ENCODE measurements at places on chromosomes 12 and 14. TPM values are rescaled to one million over a fixed set of nuclear protein-coding genes. Genes with fewer than 3 reads are reported as not detected.

The PPP4R4 gene
- total RNA-seq: 0.15 TPM

The TSPAN8 gene
- total RNA-seq: not detected

The KRT74 gene
- not detected for total RNA-seq

The TDP1 gene
- 59.4 TPM for total RNA-seq

The CARMIL3 gene
- total RNA-seq: 0.52 TPM

The TMEM119 gene
- total RNA-seq: 5.9 TPM

The TRPV4 gene
- total RNA-seq: not detected

The CCDC38 gene
- not detected for total RNA-seq

The KRT82 gene
- total RNA-seq: not detected

The SYNDIG1L gene
- total RNA-seq: not detected

The HOXC12 gene
- not detected for total RNA-seq

The TUBA1B gene
- 174 TPM for total RNA-seq

The OTX2 gene
- not detected for total RNA-seq

The FBXO21 gene
- total RNA-seq: 61.0 TPM

DNA sequence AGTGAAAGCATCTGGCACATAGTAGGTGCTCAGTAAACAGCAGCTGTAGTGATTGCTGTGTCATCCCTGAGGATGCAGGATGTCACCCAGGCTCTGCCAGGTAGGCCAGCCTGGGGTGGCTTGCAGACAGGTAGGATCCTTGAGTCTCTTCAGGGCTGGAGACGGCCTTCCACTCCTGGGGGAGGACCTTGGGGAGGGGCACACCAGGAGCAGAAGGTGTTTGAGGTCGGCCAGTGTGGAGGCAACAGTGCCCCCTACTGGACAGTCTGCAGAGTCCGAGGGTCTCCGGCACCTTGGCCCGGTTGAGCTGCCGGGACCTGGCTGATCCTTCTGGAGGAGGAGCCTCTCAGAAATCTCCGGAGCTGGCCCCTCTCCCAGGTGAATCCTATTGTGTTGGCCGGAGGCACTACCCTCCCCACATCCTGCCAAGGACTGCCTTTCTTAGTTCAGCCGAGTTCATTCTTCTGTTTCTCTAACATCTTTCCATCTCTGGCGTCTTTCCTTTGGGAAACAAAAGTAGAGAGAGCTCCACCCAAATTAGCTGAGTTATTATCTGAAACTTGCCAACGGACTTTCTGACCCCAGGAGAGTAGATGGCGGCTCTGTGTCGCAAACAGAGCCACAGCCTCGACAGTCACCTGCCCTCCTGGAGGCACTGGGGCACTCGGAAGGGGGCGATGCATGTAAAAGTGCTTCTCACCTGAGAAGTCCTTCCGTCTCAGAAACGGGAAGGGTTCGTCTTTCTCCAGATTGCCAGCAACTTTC is 41.8 kb upstream of the CLMN start:
- H3K27ac ChIP-seq: no peak overlapping the region
- no peaks in the 10 kb centered on the region for H3K36me3 ChIP-seq
- no peaks in the 10 kb centered on the region for H3K4me1 ChIP-seq
- DNase-seq: no peak
- no peak overlapping the region for H3K4me3 ChIP-seq

DNA sequence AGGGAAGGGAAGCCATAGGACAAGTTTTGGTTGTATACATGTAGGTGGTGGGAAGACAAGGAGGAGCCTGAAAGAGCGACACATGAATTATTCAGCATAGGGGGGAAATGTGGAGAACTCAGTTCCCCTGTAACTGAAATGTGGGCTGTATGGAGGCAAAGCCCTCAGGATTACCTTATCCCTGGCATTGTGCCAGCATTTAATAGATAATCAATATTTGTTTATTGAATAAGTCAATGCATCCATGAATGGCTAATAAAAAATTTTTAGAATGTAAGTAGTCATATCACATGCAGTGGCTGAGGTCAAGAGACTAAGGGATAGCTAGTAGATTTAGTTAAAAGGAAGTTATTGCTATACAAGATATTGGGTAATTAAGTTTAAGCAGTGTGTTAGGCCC is 232.4 kb downstream of the SNAPC1 start:
- DNase-seq: no peak
- no peak overlapping the region for H3K27ac ChIP-seq
- H3K4me1 ChIP-seq: no peaks in the 10 kb centered on the region
- peaks cover 2% of the 10 kb centered on the region for H3K27me3 ChIP-seq

DNA sequence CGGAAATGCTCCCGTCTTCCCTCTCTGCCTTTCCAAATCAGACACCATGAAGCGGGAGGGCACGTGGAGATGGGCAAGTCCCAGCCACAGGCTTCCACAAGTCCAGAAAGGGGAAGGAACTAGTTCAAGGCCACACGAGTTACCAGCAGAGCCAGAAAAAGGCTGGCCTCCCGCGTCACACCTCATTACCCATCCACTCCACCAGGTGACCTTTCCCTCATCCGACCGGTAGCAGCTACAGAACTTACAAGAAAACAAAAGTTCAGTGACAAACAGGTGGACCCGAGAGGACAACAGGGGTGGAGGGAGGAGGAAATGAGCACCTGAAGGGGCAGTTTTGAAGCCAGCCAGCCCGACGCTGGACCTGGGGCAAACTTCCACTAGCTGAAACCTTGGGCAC is 46.9 kb downstream of the CHGA start:
- H3K4me3 ChIP-seq: no peak overlapping the region
- no peak overlapping the region for H3K27ac ChIP-seq
- no peaks in the 10 kb centered on the region for H3K4me1 ChIP-seq
- H3K27me3 ChIP-seq: no peaks in the 10 kb centered on the region
- H3K36me3 ChIP-seq: no peaks in the 10 kb centered on the region

- DNase-seq: no peak
- no peak overlapping the region for H3K4me3 ChIP-seq
- no peaks in the 10 kb centered on the region for H3K4me1 ChIP-seq
- no peaks in the 10 kb centered on the region for H3K36me3 ChIP-seq
These were observed 289.1 kb downstream of the CACNA1C start for GRCh38 chr12:2341871-2342270.

DNA sequence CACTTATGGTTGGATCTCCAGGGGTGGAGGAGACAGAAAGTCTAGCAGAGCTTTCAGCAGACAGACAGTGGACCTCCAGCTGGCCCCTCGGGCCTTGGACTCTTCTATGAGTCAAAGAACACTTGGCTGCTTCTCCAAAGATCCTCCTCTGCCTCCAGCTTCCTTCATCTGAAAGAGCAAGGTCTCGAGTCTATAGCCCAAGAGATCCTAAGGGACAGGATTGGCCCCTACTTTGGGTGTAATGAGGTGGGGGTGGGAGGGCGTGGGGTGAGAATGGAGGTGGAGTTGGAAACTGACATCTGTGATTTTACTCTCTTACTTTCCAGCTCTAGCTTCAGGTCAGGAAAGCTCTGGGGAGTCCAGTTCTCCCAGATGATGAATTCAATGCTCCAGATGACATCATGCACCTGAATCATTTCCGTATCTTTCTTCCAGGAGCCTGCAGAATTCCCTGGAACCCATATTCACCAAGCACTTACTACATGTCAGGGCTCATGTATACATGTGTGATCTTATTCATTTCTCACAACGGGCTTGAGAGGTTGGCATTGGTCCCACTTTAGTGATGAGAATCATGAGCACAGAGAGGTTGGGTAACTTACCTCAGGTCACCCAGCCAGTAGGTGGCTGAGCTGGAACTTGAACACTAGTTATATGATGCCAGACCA is 10.2 kb upstream of the PGF start:
- no peak overlapping the region for H3K4me3 ChIP-seq
- no peak for DNase-seq
- no peak overlapping the region for H3K27ac ChIP-seq
- H3K4me1 ChIP-seq: no peaks in the 10 kb centered on the region
- H3K27me3 ChIP-seq: peaks cover 5% of the 10 kb centered on the region

GRCh38 chr12:96948782-96949181 is 41.7 kb downstream of the NEDD1 start:
- H3K27me3 ChIP-seq: no peaks in the 10 kb centered on the region
- H3K27ac ChIP-seq: no peak overlapping the region
- DNase-seq: no peak
- H3K36me3 ChIP-seq: peaks cover 79% of the 10 kb centered on the region
- H3K4me1 ChIP-seq: no peaks in the 10 kb centered on the region

DNA sequence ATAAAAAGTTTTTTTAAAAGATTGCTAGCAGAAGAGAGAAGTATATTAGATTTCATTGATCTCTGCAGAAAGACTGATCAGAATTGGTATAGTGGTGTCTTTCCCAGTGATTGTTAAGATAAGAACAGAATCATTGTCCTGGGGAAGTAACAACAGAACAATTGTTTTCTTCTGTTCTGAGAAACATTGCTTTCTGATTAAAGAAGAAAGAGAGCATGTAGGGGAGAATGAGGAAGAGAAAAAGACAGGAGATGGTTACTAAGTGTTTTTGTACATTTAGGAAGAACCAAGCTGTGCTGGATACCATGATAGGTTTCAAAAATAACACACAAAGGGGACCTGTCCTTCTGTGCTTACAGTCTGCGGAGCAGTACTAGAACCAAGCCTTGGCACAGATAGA is 5.0 kb downstream of the USP30 start:
- H3K27me3 ChIP-seq: no peaks in the 10 kb centered on the region
- no peak overlapping the region for H3K27ac ChIP-seq
- peaks cover 15% of the 10 kb centered on the region for H3K4me1 ChIP-seq
- no peak for DNase-seq
- peaks cover 4% of the 10 kb centered on the region for H3K36me3 ChIP-seq
- no peak overlapping the region for H3K4me3 ChIP-seq

- no peaks in the 10 kb centered on the region for H3K27me3 ChIP-seq
- H3K4me1 ChIP-seq: peaks cover 46% of the 10 kb centered on the region
- H3K27ac ChIP-seq: peak overlapping the region; percentile 5
- DNase-seq: no peak
- no peaks in the 10 kb centered on the region for H3K36me3 ChIP-seq
These were observed 2.3 kb downstream of the ETV6 start for GRCh38 chr12:11651785-11652184.

GRCh38 chr14:92658684-92659083 is 89.7 kb downstream of the LGMN start:
- H3K36me3 ChIP-seq: peaks cover 62% of the 10 kb centered on the region
- DNase-seq: no peak
- peaks cover 76% of the 10 kb centered on the region for H3K4me1 ChIP-seq

- DNase-seq: no peak
- H3K27me3 ChIP-seq: no peaks in the 10 kb centered on the region
- H3K36me3 ChIP-seq: peaks cover 24% of the 10 kb centered on the region
- no peaks in the 10 kb centered on the region for H3K4me1 ChIP-seq
- H3K4me3 ChIP-seq: no peak overlapping the region
- no peak overlapping the region for H3K27ac ChIP-seq
These were observed 23.5 kb downstream of the YEATS4 start for GRCh38 chr12:69383074-69383473.

GRCh38 chr12:56581418-56582145 is 48.5 kb downstream of the BAZ2A start:
- no peaks in the 10 kb centered on the region for H3K27me3 ChIP-seq
- H3K4me1 ChIP-seq: peaks cover 15% of the 10 kb centered on the region
- H3K36me3 ChIP-seq: no peaks in the 10 kb centered on the region
- peak overlapping the region; percentile 0 for H3K4me3 ChIP-seq
- DNase-seq: no peak

GRCh38 chr14:89167705-89168104 is 249.3 kb downstream of the FOXN3 start:
- H3K27ac ChIP-seq: no peak overlapping the region
- no peak overlapping the region for H3K4me3 ChIP-seq
- no peak for DNase-seq
- H3K36me3 ChIP-seq: peaks cover 28% of the 10 kb centered on the region
- H3K4me1 ChIP-seq: peaks cover 5% of the 10 kb centered on the region

GRCh38 chr12:122934722-122935121 is 31.5 kb downstream of the ABCB9 start:
- H3K4me1 ChIP-seq: no peaks in the 10 kb centered on the region
- no peak for DNase-seq
- no peak overlapping the region for H3K27ac ChIP-seq
- no peaks in the 10 kb centered on the region for H3K27me3 ChIP-seq

GRCh38 chr12:121719926-121720414 is 7.4 kb downstream of the TMEM120B start:
- no peaks in the 10 kb centered on the region for H3K27me3 ChIP-seq
- no peak overlapping the region for H3K27ac ChIP-seq
- H3K4me1 ChIP-seq: no peaks in the 10 kb centered on the region

DNA sequence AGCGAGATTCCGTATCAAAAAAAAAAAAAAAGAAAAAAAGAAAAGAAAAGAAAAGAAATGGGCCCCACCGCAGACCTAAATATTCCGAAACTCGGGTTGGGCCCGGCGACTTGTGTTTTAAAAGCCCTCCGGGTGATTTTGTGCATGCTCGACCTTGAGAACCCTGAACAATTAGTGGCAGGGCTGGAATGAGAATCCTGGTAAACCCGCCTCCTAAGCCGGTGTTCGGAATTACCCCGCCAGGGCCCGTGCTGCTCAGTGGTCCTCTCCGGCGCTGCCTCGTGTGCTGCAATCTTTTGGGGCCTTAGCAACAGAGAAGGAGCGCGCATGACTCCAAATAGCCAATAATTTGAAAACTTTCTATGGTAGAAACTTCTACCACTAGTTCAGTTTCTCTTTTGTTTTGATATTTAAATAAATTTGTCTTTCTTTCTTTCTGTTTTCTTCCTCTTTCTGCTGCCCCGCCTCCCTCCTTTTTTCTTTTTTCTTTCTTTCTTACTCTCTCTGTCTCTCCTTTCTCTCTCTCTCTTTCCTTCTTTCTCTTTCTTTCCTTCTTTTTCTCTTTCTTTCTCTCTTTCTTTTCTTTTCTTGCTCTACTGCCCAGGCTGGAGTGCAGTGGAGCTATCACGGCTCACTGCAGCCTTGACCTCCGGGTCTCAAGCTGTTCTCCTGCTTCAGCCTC is 1.5 kb upstream of the GALNT6 start:
- H3K4me1 ChIP-seq: peaks cover 57% of the 10 kb centered on the region
- no peaks in the 10 kb centered on the region for H3K36me3 ChIP-seq
- peak overlapping the region; percentile 74 for H3K27ac ChIP-seq
- DNase-seq: no peak

DNA sequence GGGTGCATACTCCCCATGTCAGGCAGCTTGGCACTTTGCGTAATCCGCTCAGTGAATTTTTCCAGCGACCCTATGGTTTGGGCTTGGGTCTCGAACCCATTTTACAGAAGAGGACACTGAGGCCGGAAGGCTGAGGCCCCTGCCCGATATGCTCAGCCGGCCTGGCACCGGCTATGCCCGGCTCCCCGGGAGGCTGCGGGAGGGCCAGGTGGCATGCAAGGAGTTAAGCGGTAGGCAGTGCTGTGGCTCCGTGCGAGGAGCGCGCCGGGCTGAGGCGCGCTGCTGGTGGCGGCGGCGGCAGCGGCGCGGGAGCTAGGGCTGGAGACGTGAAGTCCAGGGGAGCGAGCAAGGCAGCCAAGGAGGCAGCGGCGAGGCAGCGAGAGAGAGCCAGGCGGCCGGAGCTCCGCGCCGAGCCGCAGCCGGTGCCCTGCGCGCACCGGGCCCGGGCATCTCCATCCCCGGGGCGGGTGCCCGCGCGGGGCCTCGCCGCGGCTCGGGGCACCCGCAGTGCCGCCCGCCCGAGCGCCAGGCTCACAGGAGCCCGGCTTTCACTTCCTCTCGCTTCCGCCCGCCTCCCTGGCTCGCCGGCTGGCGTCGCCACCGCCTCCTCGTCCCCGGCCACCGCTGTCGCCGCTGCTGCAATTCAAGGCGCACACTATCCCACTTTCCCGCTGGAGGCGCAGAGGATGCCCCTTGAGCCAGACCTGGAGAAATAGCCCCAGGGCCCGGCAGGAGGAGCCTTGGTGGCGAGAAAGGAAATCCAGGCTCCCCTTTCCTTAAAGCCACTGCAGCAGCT is at the start of gene WSCD2:
Gene WSCD2 (plus strand): TSS at position 272 of the 796 bp plus-strand sequence. CDS start 66,545 bp downstream, outside the sequence.
- no peaks in the 10 kb centered on the region for H3K36me3 ChIP-seq
- no peak within 1 kb of the TSS for H3K27ac ChIP-seq
- H3K4me3 ChIP-seq: no peak within 1 kb of the TSS
- peaks cover 8% of the 10 kb centered on the region for H3K4me1 ChIP-seq
- DNase-seq: no peak
- H3K27me3 ChIP-seq: peaks cover 28% of the 10 kb centered on the region
